ENCODE measurements at places on chromosomes 3 and 15.

GRCh38 chr3:170982733-170983132, 43.8 kb downstream of the SLC2A2 start:
- DNase-seq = no peak

GRCh38 chr3:10518506-10519150, 13.2 kb upstream of the ATP2B2 start:
- peak; percentile 3 for DNase-seq

GRCh38 chr3:7876741-7877297, 624.8 kb upstream of the LMCD1 start:
- no peak for DNase-seq

- no peak for DNase-seq
These were observed 31.7 kb upstream of the TTC14 start for GRCh38 chr3:180570238-180570637.

DNA sequence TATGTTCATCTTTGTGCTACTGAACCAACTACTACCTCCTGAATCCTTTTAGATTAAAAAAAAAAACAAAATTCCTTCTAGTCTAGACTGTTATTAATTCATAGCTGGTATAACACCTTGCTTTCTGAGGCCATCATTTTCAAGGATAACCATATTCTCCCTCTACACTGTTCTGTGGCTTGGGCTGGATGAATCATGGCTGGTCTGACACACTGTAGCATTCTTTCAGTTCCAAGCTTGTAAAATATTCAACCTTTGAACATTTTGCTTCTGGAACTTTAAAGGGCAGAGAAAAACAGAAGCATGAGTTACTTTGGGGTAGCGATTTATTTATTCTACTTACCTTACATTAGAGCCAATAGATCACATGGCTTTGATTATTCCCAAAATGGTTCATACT, 7.6 kb downstream of the HSPBAP1 start:
- no peak for DNase-seq

DNA sequence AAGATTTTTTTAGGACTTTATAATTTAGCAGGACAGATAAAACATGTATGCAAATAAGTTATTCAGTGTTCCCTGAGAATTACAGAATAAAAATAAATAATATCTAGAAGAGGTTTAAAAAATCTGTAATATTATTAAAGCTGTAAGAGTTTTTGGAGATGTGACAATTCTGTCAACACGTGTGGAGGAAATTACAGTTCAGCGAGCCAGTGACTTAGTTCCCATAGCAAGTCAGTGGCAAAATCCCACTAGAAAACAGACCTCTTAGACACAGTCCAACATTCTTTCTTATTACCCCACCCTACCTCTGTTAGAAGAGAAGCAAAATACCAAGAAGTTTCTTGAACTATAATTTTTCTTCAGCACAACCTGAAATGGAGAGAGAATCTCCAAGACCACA, 16.2 kb upstream of the DENND6A start:
- DNase-seq = no peak
